ENCODE measurements at places on chromosomes 3 and 15.

GRCh38 chr3:102084006-102084405, 234.7 kb downstream of the NFKBIZ start:
- DNase-seq: no peak

- peak; percentile 51 for DNase-seq
Measured at GRCh38 chr3:104564045-104564643, 802.6 kb upstream of the ALCAM start.

GRCh38 chr15:70748281-70748747, 15.0 kb downstream of the UACA start:
- no peak for DNase-seq

DNA sequence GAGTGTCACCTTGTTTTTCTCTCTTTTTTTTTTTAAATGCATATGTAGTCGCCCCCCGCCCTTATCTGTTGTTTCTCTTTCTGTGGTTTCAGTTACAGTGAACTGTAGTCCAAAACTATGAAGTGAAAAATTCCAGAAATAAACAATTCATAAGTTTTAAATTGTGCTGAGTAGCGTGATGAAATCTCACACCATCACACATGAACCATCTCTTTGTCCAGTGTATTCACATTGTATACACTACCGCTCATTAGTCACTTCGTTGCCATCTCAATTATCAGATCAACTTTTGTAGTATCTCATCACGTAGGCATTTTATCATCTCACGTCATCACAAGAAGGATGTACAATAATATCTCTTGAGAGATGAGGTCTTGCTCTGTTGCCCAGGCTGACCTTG, 62.5 kb upstream of the MLF1 start:
- DNase-seq: no peak

DNA sequence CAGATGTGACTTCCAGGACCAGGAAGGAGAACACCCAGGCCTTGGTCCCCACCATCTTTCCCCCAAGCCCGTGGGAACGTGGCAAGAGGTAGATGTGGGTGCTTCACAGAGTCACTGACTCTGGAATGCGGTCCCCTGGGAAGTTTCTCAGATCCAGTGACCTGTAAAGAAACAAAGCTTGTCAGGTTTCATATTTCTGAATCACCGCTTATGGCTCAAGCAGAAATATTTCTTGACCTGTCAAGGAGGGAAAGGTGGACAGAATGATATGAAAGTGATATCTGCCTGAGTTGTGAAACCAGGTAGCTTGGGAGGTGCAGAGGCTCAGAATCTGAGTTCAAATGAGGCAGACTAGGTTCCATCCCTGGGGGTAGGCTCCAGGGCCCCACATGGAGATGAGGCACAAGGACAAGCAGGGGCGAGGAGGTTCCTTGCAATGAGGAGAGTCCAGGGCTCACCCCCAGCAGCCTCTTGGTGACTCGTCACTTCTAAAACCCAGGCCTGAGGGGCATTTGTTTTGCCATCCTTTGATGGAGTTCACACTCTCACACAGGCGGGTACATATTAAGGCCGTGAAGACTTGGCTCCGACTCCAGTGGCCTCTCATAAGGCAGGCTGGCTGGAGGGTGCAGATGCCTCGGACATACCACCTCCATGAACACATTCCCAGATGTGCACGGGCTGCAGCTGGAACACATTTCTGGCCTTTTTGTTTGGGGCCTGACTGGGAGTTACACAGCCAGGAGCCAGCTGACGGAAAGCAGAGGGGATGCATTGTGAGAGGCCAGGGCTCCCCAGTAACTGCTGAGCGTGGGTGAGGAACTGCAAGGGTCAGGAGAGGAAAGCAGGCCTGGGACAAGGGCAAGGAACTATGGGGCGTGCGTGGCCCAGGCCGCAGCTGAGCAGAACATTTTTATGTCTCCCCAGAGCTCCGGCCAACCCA, 1.3 kb downstream of the CILP start:
- no peak for DNase-seq

GRCh38 chr3:127068111-127068810, 85.3 kb downstream of the PLXNA1 start:
- DNase-seq: no peak

DNA sequence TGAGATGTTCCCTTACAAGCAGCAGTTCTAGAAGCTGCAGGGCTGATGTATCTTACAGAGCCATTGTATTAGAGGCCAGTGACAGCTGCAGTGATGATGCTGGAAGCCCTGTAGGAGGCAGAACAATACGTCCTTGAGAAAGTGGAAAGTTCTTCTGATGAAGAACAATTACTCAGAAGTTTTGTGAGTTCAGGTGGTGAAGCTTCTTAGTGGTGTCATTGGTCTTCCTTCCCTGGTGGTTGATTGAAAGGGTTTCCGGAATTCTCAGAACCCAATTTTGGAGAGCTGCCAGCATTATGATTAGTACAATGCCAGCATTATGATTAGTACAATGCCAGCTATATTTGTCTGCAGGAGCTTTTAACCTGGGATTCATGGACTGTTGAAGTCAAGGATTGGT, 356.4 kb downstream of the MFSD1 start:
- peak; percentile 63 for DNase-seq

DNA sequence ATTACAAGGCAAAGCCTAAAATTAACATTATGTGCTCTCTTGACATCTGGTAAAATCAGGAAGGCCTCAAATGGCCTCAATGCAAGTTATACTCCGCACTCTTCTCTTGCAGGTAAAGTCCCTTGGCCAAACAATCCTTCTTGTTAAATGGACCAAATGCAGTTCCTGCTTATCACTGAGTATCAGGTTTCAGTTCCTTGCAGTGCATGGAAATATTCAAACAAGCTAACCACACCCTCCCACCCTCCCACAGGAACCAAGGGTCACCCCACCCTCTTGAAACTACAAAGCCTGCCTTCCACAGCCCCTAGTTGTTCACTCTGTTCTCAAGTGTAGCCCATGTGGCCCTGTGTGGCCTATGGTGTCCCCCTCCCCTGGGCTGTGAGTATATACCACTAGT, 171.9 kb upstream of the CADPS start:
- DNase-seq: peak; percentile 31

DNA sequence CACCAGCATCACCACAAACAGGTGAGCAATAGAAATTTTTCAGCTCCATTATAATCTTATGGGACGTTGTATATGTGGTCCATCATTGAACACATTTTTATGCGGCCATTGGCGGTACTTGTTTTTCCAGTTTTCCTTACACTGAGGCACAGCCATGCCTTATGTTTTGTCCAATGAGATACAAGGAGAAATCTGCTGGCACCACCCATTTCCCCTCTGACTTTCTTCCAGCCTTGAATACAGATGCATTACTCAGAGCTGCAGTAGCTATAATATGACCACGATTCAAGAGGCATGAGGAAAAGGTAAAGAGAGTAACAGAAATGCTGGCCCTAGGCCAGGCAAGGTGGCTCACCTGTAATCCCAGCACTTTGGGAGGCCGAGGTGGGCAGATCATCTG, 9.0 kb upstream of the PIK3R4 start:
- DNase-seq: no peak

- no peak for DNase-seq
Measured at GRCh38 chr15:87348746-87349145, 907.8 kb downstream of the NTRK3 start.

DNA sequence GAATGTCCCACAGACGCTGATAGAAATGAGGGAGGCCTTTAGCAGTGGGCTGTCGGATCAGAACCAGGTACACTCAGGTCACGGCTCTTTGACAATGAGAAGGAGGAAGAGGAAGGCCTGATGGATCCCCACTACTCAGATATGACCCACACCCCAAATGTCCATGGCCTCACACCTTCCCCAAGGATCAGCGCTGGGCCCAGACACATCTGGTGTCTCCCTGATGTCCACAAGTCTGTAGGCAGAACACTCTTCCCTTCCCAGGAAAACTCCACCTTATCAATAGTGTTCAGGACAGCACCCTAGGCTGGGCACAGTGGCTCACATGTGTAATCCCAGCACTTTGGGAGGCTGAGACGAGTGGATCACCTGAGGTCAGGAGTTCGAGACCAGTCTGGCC, 33.3 kb upstream of the SFMBT1 start:
- no peak for DNase-seq
